ENCODE measurements at places on chromosomes 5 and 9.

DNA sequence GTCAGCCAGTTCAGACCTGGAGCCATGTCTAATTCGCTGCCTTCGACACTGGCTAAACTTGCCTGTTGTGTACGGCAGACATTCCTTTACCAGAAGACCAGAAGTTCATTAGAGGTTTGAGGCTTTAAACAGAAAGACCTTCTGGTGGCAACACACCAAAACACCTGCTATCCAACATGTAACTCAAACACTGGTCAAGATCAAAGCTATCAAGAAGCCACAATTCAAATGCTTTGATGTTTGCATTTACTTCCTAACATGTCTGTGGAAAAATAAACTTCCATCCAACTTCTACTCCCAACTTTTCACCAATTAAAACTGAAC lies 91.0 kb upstream of the RETREG1 start:
- DNase-seq, result no peak

- no peak for DNase-seq
Measured at GRCh38 chr9:79652598-79652997, 80.8 kb downstream of the TLE4 start.

DNA sequence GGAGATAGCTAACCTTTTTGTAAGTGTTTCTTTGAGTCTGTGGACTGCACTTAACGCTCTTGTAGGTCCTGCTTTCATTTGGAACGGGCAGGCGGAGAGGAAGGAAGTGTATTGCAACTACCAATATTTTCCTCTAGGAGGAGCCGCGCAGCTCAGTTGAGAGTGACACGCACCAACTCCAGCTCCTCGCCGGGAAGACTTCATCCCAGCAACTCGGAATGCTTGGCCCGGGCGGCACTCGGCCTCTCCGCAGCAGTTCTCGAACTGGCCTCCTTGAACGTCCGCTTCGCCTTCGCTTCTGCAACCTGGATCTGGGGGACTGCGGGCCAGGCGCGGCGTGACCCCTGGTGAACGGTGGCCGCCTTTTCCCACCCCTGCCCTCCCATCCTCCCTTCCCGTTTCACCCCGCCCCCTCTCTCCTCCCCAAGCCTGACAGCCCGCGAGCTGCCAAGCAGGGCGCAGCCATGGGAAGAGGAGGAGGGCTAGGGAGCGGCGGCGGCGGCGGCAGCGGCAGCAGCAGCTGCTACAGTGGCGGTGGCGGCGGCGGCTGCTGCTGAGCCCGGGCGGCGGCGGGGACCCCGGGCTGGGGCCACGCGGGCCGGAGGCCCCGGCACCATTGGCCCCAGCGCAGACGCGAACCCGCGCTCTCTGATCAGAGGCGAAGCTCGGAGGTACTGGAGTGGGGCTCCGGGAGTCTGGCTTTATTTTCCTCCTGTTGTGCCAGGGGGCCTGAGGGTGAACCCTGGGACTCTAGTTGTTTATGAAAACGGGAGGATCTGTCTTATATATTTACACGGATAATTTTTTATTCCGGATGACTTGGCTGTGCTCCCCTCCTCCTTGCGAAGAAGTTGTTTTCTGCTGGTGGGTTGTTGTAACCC lies at the start of gene GHR:
TSS of gene GHR (plus strand) at position 155 of the 881 bp plus-strand sequence. CDS start 142,436 bp downstream, outside the sequence.
- DNase-seq, result peak; percentile 49

GRCh38 chr5:68329554-68330255 lies 114.1 kb downstream of the PIK3R1 start:
- DNase-seq, result no peak

GRCh38 chr5:74638970-74639806 lies 1.3 kb downstream of the ENC1 start:
- DNase-seq, result peak; percentile 19

DNA sequence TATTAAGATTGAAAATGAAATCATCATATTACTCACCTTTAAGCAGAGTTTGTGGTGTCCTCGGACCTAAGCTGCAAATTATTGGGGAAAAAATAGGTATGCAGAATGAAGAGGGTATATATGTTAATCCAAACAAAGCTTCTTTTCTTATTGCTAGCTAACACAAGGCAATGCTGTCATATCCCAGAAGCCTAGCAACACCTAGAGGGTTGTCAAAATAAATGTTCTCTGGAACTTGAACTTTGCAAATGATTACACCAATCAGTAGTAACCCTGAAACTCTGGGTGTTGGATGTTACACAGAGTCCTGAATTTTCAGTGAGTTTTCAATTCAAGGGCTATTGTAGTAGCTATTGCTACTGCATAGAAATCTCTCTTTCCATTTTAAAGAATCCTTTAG lies at the start of gene C6:
TSS of gene C6 (minus strand) at position 193 of the 400 bp plus-strand sequence. CDS start 10,302 bp downstream, outside the sequence.
- no peak for DNase-seq

- DNase-seq, result no peak
Measured at GRCh38 chr9:14344941-14345353, 31.0 kb upstream of the NFIB start.

- DNase-seq, result no peak
Measured at GRCh38 chr9:127809540-127810377, 7.1 kb downstream of the FPGS start.

DNA sequence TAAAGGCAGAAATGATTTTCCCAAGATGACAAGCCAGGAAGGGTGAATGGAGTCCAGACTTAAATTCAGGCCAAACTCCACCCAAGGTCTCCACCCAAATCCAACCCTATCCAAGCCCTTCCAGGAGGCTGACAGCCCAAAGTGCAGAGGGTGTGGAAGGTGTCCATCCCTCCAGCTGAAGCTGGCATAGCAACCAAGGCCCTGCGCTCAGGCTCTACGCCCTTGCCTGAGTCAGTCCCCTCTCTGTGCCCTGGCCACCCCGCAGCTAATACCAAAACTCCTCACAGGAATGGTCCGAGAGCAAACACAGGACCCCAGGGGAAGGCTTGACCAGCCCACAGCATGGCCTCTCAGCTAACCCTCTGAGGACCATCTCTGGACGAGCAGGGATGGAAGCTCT lies 2.1 kb downstream of the SEPTIN8 start:
- no peak for DNase-seq

DNA sequence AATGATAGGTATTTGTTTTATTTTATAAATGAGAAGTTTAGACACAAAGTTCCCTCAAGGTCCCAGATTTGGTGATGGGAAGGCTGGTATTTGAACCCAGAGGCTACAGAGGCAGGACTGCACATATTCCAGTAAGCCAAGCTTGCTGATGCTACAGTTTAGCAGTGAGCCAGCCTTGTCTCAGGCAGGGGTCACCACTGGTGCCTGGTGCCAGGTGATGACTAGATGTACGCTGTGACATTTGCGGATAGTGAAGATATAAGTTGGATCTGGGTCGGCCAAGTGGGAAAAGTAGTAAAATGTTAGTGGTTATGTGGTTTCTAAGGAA lies 143.9 kb downstream of the AOPEP start:
- DNase-seq, result no peak

DNA sequence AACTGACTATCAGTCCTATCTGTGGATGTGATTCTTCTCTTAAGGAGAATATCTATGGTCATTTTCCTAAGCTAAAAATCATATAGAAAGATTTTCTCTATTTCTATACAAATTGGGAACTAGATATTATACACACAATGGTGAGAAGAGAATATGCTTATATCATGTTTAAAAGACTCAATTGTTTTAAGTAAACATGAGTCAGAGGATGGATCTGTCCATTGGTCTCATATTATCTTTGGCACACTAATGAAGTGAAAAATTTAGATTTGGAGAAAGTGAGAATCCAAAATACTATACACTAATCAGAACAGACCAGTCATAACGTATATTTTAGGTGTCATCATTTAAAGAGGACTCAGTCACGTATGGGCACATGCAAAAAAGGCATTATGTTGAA lies 16.5 kb upstream of the SPINK14 start:
- DNase-seq, result no peak

DNA sequence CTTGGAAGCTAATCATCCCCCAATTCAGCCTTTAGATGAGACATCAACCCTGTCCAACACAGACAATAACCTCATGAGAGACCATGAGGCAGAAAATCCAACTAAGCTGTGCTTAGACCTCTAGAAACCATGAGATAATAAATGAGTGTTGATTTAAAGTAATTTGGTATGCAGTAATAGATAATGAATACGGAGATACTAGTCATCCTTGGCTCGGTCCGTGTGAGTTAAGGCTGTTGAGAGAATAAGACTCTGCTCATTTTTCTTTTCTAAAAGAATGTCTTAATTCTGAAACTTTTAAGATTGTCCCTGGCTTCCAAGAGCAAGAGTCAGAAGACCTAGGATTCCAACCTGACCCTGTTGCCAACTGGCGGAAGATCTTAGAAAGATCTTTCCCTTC lies 6.1 kb downstream of the TNC start:
- no peak for DNase-seq

GRCh38 chr9:126851286-126851880 lies 9.1 kb upstream of the ZBTB34 start:
- DNase-seq, result no peak

GRCh38 chr5:40552981-40553380 lies 126.7 kb upstream of the PTGER4 start:
- DNase-seq, result no peak

DNA sequence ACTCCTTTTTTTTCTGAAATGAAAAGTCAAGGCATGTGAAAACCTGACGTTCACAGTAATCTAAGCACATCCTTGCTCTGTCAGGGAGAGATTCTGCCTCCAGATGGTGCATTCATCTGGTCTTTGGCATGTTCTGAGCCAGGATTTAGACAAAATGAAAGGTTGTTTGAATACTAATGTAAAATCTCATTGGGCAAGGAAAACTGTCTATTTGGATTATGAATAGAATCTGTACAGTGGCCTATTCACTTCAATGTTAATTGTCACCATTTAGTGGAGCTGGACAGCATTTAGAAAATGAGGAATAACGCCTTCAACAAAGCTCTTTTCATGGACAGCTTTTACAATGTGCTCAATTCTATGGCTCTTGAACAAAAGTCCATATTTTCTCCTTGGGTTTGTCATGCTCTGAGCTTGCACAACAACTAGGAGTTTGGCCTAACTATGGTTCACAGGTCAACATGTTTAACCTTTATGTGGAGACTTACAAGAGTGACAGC lies 28.9 kb downstream of the ARHGEF28 start:
- DNase-seq, result no peak

- no peak for DNase-seq
Measured at GRCh38 chr5:111259636-111260035, 35.5 kb downstream of the CAMK4 start.

DNA sequence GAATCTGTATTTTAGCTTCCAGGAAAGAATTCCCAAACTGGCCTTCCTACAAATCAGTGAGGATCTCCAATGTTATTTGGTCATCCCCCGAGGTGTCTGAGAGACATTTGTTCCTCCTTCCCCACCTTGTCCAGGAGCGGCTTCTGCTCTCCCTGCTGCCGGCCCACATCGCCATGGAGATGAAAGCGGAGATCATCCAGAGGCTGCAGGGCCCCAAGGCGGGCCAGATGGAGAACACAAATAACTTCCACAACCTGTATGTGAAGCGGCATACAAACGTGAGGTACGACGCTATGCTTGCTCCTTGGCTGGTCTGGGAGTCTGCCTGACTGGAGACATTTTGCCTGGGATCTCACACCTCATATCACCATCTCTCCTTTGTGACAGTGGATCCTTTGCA lies 160.4 kb downstream of the CFAP90 start:
- no peak for DNase-seq

GRCh38 chr5:149271195-149271715 lies 404 bp upstream of the AFAP1L1 start:
- DNase-seq, result no peak

DNA sequence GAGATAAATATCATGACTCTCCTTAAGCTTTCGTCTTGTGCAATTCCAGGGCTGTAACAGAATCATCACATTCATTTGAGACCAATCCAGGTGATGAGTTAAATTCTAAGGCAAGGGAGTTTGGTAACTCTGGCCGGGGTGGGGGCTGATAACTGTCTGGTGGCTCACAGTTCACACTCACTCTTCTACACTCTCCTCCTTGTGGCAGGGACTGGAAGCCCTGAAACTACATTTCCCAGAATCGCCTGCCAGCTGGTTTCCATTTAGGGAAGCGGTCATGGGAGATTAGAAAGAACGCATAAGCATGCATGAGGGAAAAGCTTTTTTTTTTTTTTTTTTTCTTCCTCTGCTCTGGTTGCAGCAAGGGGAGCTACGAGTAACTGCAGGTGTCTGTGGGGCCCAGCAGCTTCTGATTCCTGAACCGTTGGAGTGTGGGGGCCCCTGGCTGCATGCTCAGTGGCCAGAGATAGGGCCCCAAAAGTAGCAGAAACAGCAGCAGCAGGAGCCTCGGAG lies 154.8 kb upstream of the TBC1D2 start:
- DNase-seq, result no peak

GRCh38 chr9:117266855-117267497 lies 147.9 kb downstream of the ASTN2 start:
- DNase-seq, result no peak

GRCh38 chr9:77851882-77852595 lies 179.6 kb downstream of the GNAQ start:
- DNase-seq, result no peak
